ENCODE measurements at places on chromosomes 7 and 10.

DNA sequence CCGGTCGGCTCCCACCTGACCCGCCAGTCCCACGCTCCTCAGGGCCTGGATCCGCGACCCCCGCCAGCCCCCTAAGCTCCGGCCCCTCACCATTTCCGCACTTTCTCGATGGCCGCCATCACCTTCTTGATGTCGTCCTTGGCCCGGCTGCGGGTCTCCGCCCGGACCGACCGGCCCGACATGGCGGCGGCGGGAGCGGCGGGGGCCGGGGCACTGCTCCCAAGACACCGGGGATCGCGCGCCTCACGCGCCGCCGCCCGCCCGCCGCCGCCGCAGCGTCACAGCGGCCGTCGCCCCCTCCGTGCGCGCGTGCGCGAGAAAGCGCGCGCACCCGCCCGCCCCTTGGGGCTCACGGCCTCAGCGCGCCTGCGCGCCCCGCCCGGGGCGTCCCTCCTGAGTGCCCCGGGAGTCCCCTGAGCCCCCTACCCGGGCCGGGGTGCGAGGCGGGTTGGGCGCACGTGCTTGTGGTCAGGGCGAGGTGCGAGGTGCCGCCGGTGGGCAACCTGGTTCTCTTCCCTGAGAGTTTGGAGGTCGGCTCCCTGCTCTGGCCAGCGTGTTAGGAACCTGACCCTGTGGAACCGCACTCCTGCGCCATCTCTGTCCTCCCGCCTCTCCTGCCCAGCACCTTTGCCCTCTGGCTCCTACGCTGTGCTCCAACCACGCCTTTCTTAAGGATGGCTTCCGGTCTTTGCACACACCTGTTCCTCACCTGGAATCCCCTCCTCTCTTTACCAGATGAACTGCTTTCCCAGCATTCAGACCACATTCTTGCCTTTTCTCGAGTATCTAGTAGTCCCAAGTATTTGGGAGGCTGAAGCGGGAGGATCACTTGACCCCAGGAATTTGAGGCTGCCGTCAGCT lies at the start of gene BCL7B:
TSS of gene BCL7B (minus strand) at position 294 of the 861 bp plus-strand sequence. CDS start at position 182, 112 bp downstream.
- peak; percentile 66 for DNase-seq

DNA sequence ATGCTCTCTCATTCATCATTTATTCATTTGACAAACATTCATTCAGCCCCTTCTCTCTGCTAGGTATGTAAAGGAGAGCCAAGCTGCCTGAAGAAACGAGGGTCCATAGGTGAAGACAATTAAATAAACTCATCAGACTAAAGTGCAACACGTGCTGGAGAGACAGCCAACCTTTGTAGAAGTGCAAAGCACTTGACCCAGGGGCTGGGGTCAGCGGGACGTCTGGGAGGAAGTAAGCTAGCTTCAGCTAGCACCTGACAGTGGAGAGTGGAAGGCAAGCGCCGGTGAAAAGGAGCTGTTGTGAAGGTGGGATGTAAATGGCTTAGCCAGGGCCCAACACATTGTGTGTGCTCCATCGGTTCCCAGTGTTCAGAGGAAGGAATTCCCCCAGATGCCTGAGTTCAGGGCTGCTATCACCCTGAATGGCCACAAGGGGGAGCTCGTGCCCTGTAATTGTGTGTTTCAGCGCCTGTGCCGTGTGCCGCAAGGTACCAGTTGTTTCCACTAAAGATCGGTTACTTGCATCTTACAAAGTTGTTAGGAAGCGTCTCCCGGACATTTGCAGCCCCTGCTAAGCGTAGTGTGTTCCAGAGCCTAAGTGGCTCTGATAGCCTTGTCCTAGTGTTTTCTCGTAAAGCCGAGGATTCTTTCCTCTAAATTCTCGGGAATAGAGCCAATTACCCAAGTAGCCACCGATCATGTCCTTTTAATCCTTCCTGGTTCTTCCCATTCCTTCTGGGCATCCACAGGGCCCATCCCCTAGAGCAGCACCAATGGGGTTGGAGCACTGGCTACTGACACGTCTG lies 30.6 kb downstream of the TLX1 start:
- peak; percentile 71 for DNase-seq

DNA sequence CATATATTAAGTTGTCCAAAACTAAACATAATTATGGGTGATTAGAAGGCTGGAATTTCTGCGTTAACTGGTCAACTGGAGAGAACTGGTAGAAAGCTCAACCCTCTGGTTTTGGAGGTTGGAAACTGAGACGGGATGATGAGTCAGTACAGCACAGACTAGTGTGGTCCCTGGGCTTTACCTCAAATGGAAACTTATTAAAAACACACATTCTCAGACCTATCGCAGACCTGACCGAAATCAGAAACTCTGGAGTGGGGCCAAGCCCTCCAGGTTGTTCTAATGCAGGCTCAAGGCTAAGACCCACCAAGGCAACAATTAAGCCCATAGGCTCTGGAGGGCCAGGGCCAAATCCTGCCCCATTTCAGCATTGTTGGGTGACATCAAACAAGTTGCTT lies 136.9 kb downstream of the KCNMA1 start:
- DNase-seq, result no peak

GRCh38 chr7:156673454-156673853 lies 32.9 kb downstream of the RNF32 start:
- no peak for DNase-seq

- no peak for DNase-seq
Measured at GRCh38 chr10:89814278-89814677, 112.9 kb downstream of the KIF20B start.

GRCh38 chr7:77651575-77652162 lies 44.6 kb upstream of the RSBN1L start:
- no peak for DNase-seq

GRCh38 chr10:44361109-44361508 lies 23.8 kb downstream of the CXCL12 start:
- no peak for DNase-seq

DNA sequence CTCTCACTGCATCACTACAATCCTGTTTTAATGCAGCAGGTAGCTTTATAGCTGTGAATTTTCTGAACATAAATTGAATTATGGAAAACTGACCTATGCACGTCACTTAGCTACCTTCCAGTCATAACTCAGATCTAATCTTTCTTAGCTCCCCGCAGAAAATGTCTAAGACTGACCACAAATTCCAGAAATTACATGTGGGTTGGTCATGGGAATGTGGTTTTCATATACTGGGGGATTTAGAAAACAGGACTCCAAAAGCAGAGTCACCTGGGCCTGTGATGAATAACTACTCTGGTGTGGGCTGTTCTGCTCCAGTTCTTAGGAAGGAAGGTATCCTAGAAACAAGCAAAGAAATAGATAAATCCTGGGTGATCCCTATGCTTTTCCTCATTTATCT lies 178.4 kb upstream of the LRRTM3 start:
- peak; percentile 94 for DNase-seq

DNA sequence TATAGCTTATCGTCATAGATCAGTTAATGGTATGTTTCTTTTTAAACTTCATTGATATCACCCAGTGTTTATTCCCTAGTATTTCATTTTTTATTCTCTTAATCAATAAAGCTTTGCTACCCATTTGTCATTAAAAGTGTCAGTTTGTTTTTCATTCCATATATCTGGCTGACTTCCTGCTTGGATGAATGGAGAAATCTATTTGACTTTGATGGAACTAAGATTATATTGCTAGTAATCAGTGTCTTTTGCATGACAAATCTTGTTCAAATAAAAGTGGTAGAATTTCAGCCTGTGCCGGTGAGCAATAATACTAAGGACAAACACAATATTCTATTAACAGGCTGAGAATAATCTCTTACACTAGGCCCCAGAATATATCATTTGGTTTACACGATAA lies 203.3 kb downstream of the SEC23IP start:
- DNase-seq, result no peak

- no peak for DNase-seq
Measured at GRCh38 chr10:125775491-125776106, at the start of gene MMP21. MMP21 (minus strand) TSS chr10:125775821; CDS start chr10:125775821, 0 bp downstream.

GRCh38 chr10:91598211-91598977 lies 34.5 kb downstream of the PPP1R3C start:
- DNase-seq, result peak; percentile 87

GRCh38 chr10:32004161-32004591 lies 52.0 kb downstream of the KIF5B start:
- DNase-seq, result no peak

DNA sequence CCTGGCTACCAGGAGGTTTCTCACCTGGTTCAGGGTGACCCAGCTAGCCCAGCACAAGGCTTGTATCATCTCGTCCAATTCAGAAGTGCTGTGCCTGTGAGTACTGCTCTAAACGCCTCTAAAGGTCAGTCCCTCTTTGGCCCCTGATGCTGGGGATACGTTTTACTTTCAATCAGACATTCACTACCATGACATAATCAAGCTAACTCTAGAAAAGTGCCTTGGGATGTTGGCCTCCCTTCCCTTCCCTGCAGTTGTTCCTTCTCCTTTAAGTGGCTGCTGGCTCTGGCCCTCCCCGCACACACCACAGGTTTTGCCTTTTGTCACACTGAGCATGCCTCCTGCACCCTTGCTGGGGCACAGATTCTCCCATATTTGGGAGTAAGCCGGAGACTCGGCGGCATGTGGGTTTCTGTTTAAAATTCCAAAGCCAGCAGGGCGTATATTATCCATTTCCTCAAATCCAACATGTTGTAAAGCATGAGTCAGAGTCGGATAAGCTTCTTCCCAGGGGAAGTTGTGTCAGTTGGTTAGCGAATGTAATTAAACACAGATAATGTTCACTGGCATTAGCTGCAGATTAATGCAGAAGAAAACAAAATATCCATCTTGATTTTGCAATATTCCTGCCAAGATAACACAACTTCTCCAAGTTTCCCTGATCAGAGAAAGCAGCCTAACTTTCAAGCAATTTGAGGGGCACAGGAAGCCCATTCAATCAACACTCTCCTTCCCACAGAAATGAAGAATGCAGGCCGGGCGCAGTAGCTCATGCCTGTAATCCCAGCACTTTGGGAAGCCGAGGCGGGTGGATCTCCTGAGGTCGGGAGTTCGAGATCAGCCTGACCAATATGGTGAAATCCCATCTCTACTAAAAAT lies 31.8 kb upstream of the VCL start:
- peak; percentile 91 for DNase-seq
